ENCODE measurements at places on chromosomes 1 and 21. TPM values are rescaled to one million over a fixed set of nuclear protein-coding genes. Genes with fewer than 3 reads are reported as not detected.

GRCh38 chr1:56057466-56058405, 521.6 kb downstream of the PLPP3 start:
- no peak for DNase-seq

Gene LIN28A
- not detected for total RNA-seq

Gene CFHR2
- not detected for total RNA-seq

DNA sequence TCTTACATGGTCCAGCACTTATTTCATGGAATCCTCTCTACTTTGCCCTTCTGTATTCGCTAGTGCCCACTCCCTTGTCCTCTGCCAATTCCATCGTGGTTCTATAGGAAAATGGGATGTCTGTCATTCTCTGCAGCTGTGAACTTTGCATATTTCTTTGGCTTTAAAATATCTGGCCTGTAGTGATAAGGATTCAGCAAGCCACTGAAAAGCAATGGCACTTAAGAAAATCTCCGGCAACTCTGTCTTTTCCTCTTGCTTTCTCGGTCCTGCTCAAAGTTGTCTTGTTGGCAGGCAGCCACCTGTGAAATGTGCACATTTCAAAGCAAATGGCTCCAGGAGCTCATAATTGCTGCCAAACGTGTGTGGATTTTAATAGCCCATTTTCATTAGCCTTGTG, 91.8 kb downstream of the CHD1L start:
- DNase-seq: no peak

Gene BCAR3
- 72.7 TPM for total RNA-seq

- DNase-seq: no peak
Observed at GRCh38 chr1:116434849-116435248, 61.8 kb downstream of the ATP1A1 start.

Gene ILDR2
- 0.67 TPM for total RNA-seq

Gene FGR
- total RNA-seq: 5.5 TPM

GRCh38 chr1:86138746-86139145, 17.8 kb downstream of the COL24A1 start:
- DNase-seq: no peak

DNA sequence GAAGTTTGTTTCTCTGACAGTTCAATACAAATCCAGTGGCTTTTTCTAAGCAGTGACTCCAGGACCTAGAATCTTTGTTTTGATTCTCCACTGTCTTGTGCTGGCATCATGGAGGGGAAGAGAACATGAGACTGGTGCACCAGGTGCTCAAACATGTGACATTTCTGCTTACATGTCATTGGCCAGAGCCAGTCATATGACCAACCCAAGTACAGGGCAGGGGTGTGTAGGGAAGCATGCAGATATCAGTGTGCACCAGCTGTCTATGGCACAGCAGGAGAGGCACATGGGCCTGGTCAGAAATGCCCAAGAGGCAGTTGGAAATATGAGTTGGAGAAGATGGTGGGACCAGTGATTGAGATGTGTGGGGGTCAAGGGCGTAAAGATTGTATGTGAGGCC, 297.0 kb downstream of the HHAT start:
- DNase-seq: no peak

DNA sequence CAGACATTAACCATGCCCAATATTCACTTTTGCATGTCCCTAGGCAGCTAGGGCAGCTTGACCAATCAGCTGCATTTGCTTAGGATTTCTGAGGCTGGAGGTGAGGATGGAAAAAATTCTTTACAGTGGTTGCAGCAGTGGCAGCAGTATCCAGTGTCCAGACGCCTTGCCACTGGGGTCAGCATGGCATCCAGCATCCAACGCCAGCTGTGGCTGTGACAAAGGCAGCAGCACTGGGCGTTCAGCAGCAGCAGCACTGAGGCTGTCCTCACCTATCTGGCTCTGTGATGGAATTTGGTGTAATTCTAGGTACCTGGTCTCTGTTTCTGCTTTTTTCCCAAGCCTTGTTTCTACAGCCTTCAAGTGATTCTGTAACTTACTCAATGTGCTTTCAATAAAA, 15.5 kb downstream of the RHBDL2 start:
- DNase-seq: no peak

DNA sequence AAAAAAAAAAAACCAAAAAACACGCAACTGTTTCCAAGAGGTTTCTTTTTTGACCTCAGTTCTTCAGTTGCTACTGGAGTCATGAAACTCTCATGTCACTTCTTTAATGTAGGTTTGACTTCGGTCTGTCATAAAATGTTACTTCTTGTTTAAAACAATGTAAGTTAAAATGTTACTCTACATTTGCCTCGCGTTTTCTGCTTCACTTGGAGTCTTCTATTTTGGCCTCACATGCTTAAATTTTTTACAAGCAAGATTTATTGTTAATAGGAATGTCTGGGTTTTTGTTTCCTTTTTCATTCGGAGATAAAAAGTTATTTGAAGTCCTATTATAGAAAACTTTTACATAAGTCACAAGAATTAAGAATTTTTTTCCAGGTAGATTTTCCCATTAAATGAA, 880.2 kb downstream of the LTN1 start:
- no peak for DNase-seq

Gene ROR1
- total RNA-seq: 1.2 TPM

DNA sequence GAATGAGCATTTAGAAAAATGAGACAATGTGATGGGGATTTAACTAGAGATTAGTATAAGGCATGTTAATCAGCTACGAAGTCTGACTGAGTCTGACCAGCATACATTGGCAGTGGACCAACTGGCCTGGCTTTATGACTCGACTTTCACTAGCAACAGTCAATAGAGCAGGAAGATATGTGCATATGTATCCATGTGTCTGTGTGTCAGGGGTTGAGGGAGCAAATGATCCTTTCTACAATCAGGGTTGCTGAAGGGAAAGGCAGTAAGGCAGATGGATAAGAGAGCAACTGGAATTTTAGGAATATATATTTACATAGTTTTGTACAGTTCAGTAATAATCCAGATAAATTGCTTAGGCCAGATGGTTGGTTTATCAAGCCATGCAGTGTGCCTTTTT, 645.6 kb downstream of the PLA2G4A start:
- no peak for DNase-seq

Gene CD48
- 12.3 TPM for total RNA-seq

Gene MAD2L2
- total RNA-seq: 50.3 TPM

Gene UTS2
- total RNA-seq: not detected

GRCh38 chr1:94038511-94038910, 82.4 kb downstream of the ABCA4 start:
- DNase-seq: no peak

- DNase-seq: no peak
Observed at GRCh38 chr1:230068621-230068873, 1.5 kb downstream of the GALNT2 start.

DNA sequence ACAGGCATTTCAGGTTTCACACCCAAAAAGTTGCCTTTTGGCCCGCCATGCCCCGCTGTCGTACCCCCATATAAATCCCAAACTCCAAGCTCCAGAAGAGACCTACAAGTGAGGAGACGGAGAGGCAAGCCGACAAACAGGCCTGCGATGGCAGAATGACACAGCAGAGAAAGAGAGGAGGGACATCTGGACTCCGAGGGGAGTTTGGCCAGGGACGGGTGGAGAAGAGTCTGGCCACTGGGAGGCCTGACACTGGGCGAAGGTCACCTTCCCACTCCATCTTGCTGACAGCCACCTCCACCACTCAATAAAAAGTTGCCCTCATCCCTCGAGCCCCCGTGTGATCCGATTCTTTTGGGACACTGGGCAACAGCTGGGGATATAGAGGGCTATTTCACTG, 1.9 kb upstream of the CFH start:
- DNase-seq: no peak

DNA sequence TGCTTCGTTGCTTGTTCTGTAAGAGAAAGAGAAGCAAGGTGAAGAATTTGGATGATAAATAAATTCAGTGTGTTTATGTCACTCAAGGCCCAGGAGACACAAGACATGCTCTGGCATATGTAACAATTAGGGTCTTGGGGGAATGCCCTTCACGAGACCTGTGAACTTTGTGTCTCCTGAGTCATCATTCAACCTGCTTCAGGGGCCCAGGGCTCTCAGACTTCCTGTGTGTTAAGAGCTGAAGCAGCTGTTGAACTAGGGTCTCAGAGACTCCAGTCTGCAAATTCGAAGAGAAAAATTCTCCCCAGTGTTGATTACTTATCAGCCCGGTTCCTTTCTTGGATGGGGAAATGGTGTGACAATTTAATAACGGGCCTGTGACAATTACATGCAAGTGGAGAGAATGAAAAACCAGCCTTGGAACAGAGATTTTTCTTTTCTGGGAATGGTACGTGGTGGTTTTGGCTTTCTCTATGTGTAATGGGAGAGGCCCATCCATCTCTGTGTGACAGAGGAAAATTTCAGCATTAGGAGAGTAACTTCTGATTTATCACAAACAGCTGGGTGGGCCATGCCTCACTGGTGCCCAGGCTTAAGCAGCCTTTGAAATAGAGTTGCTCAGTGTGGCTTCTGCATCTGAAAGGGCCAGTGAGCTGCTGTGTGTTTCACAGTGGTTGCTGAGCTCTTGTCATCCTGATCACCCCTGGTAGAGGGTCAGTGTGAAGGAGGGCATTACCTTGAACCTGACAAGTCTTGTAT, 22.4 kb downstream of the HUNK start:
- no peak for DNase-seq

- no peak for DNase-seq
Observed at GRCh38 chr1:77831566-77831965, 52.1 kb downstream of the MIGA1 start.

DNA sequence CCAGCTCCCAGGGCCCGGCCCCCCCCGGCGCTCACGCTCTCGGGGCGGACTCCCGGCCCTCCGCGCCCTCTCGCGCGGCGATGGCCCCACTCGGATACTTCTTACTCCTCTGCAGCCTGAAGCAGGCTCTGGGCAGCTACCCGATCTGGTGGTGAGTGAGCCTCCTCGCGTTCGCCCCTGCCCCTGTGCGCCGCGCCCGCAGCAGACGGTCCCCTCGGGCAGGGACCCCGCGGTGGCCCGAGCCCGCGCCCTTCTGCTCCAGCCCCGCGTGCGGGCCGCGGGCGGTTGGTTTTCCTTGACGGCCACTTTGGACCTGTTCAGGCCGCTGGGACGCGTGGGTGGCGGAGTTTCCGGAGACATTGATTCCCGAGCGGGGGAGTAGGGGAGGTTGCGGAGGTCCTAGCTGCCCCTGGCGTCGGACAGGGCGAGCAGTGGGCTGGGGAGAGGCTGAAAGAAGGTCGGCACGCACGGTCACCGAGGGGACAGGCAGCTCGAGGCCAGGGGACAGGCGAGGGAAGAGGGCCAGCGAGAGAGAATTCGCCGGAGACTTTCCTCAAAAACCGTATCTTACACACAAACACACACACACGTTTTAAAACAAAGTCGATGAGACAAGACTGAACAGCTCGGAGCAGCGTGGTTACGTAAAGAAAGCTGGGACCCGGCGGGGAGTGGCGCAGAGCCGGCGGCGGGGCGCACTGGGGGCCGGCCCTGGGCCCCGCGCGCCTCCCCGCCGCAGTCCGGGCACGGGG, 427 bp downstream of the WNT3A start:
- no peak for DNase-seq

- DNase-seq: no peak
Observed at GRCh38 chr1:205199090-205199930, 12.2 kb downstream of the DSTYK start.

- DNase-seq: peak; percentile 77
Observed at GRCh38 chr1:30379684-30380624, 343.4 kb downstream of the MATN1 start.

DNA sequence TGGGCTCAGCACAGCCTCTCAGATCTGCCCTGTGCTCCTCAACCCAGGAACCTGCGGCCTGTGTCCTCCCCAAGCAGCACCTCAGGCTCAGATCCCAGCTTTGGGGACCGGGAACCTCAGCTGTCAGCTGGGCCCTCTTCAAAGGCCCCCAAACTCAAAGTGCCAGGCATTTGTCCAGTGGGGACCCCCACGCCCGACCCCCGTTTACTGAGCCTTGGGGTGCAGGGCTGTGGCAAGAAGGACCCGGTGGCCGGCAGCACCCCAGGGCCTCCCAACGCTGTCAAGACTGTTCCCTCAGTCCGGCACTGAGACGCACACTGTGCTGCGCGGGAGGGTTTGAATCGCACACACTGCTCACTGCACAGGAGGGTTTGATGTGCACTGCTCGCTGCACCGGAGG, 35.0 kb downstream of the MORN1 start:
- DNase-seq: no peak

DNA sequence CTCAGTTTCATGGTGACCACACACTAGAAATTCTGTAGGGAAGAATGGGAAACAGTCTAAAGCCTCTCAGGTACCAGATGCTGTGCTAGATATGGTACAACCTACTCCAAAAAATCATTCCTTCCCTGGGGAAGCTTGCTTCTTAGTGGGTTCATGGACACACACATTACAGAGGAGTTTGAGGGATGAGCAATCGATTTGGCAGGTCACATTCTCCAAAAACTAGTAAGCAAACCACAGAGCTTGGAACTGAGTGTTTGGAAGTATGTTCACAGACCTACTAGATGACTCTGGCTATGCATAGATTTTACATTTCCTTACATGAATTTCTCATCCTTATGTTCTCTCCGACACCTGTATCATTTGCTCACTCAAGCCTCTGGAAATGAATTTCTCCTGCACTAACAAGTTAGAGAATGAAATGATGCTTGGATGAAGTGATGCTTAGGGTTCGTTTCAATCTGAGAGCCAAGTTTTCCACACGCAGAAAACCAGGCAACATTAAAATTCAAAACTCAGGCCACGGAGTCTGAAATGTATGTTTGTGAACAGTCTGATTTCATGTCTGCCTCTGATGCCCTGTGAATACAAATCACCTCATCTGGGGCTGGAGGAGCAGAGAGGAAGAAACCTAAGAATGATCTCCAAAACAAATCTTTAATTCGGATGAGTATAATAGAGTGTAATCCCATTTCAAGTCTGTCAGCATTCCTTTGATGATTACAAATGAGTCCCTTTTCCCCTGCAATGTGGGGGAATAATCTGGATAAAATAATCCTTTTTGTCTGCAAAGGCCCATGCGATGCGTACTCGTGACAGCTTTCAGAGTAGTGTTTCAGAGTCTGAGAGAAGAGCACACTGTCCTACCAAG, 11.0 kb downstream of the EVA1C start:
- no peak for DNase-seq

Gene ADAMTS5
- 4.4 TPM for total RNA-seq

- DNase-seq: no peak
Observed at GRCh38 chr1:47761974-47762373, 235.2 kb downstream of the TRABD2B start.

DNA sequence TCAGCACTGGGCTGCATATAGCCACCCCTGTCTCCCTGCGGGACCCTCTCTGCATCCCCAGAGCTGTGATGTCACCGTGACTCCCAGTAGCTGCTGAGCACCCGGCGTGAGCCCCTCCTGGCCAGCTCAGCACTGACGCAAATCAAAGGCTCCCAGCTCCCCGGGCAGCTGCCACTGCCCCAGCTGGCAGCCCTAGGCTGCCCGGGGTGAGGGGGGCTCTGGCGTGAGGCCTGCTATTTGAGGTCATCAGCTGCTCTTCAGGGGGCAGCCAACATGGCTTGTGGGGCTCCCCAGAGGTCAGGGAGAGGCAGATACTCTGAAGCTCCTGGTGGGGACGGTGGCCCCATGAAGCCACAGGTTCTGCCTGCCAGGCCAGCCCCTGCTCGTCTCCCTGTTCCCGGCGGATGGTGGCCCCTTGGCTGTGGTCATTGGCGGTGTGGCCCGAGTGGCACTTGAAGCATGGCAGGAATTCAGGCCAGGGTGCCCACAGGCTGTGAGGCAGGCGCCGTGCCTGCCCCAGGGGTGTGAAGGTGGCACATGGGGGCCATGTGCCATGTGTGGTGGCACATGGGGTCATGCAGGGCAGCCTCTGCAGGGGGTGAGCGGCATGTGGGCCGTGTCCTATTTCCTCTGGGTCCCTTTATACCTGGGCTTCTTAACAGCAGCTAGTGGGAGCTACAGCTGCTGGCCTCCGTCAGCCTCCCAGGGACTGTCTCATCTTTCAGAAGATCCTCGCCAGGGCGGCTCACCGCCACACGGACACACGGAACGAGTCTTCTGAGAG, 85.4 kb downstream of the SIK1 start:
- DNase-seq: no peak

All from Peyer's patch (tissue), 4 donors.